Stimulated activated CD4-positive, alpha-beta T cell treated with anti-CD3 and anti-CD28 coated beads, Interleukin-4, amount 100 ng/mL, for 1 hour (primary cell): ENCODE measurements at places on chromosomes 12 and 14.

GRCh38 chr12:124651516-124652273 is 84.3 kb upstream of the NCOR2 start:
- no peak for DNase-seq

DNA sequence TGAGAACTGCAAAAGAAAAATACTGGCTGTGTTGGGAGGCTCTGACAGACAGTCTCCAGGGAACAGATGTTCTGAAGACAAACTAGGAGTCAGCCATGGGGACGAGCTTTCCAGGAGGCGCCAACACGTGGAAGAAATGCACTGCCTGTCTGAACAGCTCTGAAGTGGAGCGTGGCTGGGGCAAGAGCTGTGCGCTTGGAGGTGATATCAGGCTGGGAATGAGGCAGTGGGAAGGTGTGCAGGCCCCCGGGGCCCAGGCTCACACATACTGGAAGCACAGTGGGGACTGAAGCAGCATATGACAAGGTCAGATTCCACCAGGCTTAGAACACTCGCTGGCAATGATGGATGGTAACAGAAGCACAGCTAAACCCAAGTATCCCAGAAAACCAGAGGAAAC is 17.5 kb downstream of the APPL2 start:
- no peak for DNase-seq

- no peak for DNase-seq
These were observed 49.6 kb downstream of the BMAL2 start for GRCh38 chr12:27382171-27382795.

DNA sequence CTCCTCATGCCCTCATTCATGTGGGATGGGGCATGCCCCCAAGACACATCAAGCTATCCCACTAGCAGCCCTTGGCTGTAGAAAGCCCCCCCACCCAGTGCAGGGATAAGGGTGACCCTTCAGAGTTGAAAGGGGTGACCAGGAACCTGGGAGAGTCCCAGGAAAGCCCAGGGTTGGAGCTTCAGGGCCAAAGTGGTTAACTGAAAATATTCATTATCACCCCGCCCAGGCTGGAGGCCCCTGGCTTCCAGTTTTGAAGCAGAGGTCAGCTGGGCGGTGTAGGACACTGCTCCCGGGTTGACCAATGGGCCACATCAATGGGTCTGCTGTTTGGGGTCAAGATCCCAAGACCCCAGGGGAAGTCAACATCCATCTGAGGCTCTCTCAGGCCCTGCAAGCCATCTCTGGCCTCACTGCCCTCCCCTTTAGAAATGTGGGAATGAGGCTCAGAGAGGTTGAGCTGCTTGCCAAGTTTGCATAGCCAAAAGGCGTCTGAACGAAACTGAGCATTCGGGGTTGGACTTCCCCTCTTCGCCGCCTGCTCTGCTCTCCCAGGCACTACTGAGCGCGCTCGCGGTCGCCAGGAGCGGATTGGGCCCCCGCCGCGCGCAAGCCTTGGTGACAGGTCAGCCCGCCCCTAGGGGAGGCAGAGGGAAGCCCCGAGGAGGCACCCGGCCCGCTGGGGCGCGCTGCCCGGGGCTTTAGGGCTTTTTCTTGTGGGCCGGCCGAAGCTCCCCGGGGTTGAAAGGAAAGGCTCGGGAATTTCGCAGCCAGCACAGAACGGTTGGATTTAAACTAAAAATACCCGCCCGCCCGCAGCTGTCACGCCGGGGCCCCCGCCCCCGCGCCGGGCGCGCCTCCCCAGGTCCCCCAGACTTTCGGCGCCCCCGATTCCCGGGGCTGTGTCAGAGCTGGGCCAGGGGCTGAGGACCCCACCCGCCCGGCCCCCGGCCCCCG is 576 bp downstream of the SYNE3 start:
- peak; percentile 84 for DNase-seq

- no peak for DNase-seq
These were observed 76.6 kb downstream of the ZNF664 start for GRCh38 chr12:124049451-124050094.

DNA sequence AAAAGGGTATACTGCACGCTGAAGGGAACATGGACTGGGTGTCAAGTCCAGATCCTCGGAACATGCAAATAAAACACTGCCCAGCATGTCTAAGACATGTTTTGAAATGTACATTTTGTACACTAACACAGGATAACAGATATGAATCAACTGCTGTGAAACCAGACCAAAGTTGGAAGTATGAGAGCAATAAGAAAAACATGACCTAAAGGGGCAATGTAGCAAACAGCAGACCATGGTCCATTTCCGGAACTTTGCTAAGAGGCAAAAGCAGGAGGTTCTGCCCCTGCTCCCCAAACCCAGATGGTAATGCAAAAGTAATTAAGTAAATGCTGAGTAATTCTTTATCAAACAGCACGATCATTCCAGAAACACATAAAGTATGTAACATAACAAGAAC is 125.2 kb downstream of the SLC25A21 start:
- no peak for DNase-seq

DNA sequence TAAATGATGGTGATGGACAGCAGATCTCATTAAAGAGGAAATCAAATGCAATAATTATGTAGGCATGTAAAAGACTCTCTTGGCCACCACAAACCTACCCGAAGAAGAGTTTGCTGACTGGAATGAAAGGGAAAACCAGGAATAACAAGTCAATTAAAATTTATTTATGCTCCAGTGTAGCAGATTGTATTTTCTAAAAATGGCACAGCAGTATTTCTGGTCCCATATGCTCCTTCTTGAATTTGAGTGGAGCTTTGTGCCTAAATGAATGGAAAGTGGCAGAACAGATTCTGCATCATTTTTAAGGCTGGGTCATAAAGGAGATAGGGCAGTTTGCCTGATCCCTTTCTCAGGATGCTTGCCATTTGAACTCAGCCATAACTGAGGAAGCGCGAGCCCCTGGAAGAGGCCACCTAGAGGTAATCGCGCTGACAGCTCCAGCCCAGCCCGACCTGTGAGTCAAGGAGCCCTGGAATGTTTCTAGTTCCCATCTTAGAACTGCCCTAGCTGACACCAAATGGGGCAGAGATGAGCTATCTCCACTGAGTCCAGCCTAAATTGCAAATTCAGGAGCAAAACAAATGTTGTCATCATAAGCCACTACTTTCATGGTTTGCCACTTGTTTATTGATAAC is 229.2 kb upstream of the TMTC1 start:
- no peak for DNase-seq

GRCh38 chr12:47004634-47005033 is 74.8 kb upstream of the PCED1B start:
- no peak for DNase-seq

- no peak for DNase-seq
These were observed 28.4 kb downstream of the AREL1 start for GRCh38 chr14:74684434-74684833.

GRCh38 chr12:31019976-31020375 is 53.7 kb upstream of the DDX11 start:
- no peak for DNase-seq

DNA sequence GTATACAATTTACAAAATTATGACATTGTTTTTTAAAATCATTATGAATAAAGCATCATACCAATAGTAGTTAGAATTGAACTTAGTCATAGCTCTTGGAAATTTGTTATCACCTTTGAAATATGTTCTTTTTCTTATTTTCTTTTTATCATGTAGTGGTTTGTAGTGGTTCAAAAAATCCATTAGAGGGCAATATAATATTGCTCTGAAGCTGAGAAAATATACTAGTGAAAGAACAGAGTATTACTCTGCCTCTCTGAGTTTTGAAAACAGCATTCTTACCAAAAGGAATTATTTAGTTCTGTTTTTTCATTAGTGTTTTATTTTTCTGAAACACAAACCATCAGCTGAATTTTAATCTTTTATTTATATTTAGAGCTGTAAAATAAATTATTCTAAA is 76.2 kb downstream of the PDZRN4 start:
- no peak for DNase-seq

- DNase-seq: no peak
These were observed 64.5 kb downstream of the SPTB start for GRCh38 chr14:64815257-64815656.

- peak; percentile 49 for DNase-seq
These were observed 110.7 kb downstream of the BTG1 start for GRCh38 chr12:92034858-92035401.

DNA sequence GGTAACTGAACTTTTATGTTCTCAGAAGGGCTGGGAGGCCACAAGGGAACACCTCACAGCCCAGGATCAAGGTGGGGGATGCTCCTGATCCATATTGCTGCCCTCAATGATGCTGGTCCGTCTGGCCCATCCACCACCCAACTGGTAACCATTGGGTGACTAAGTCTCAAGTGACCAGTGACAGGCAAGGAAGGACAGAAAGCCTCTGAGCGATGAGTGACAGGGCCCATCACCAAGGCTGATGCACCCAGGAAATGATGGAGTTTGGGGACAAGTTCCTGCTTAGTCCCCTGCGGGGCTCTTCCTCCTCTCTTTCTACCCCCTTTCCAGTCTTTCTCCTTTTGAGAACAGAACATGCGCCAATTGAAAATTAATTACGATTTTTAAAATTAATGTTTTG is 2.6 kb upstream of the MMP19 start:
- DNase-seq: no peak

- no peak for DNase-seq
These were observed 37.2 kb downstream of the BTBD7 start for GRCh38 chr14:93295541-93296220.
